ENCODE measurements at places on chromosomes 6 and 20. TPM values are rescaled to one million over a fixed set of nuclear protein-coding genes. Genes with fewer than 3 reads are reported as not detected.

Gene OR2H1
- not detected for total RNA-seq

Gene CSNK2B
- total RNA-seq: 75.8 TPM

Gene SNX5
- total RNA-seq: 97.3 TPM

Gene TRMT6
- total RNA-seq: 6.4 TPM

Gene SAMD5
- 28.9 TPM for total RNA-seq

Gene IL17F
- not detected for total RNA-seq

Gene SLC4A11
- 0.59 TPM for total RNA-seq

Gene SEL1L2
- total RNA-seq: not detected

Gene HDDC2
- total RNA-seq: 29.1 TPM

GRCh38 chr6:107763946-107764345 lies 60.2 kb downstream of the SCML4 start:
- no peak for DNase-seq

DNA sequence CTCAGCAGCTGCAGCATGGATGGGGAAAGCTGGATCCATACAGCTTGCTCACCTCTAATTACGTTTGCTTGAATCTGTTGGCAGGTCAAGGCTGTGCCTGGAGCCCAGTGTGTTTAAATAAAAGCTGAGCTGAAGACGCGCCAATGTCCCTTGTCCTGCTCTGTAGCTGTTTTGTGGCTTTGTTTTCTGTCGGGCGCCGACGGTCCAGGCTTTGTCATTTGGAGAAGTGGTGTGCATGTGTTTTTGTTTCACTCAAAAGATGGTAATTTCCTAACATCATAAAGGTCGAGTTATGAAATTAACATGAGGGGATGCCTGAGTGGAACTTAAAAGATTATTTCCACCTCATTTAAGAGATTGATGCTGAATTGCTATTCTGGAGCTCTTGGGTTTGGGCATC lies 107.6 kb downstream of the SLC24A3 start:
- DNase-seq: no peak

DNA sequence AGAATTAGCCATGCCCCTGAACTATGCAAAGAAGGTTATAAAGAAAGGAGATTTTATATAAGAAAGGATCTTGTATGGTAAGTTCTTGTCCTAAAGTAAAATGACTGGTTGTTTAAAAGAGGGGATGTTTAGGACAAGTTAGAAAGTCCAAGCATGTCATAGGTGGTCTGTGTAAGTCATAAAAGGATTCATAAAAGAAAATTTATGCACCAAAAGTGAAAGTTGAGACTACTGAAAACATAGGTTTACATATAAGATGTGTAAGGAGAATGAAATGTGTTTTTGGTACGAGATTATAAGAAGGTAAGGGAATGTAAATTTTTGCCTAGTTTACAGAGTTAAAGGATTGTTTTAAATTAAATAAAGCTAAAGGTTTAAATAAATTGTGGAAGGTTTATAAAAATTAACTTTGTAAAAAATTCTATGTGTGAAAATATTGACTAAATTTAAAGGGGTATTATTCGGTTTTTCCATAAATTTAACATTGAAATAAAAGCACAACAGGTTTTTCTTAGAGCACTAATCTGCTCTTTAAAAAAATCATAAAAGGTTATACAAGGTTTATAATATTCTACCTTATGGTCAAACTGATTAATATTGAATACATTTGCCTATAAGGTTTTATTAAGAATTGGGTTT lies 93.6 kb upstream of the UST start:
- DNase-seq: no peak

DNA sequence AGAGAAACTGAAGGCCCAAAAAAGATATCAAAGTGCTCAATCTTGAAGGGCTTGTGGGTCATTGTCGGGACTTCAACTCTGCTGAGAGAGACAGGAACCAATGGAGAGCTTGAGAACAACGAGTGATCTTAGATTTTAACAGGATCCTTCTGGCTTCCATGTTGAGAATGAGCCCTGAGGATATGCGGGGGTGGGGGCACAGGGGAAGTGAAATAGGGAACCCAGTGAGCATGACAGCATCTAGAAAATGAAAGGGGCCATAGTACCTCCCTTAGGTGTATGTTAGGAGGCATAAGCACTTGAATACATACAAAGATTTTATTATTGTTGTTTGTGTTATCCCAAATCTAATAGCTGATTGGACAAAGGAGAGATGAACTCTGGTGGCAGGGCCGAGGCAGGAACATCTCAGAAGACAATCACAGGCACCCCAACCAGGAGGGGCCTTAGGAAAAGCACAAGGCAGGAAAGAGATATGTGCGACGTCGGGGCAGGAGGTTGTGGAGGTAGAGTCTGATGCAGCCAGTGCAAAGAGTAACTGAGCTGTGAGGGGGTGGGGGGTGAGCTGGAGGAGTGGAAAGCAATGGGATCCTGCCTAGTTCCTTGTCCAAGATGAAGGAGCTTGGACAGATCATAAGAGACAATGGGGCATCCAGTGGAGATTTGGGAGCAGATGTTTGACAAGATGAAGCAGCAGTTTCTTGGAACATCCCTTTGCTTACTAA lies 10.4 kb downstream of the TGM6 start:
- no peak for DNase-seq

- DNase-seq: no peak
These were observed 101.8 kb downstream of the TNFAIP3 start for GRCh38 chr6:137968901-137969300.

- DNase-seq: no peak
These were observed 115.4 kb downstream of the TRIM27 start for GRCh38 chr6:28808383-28808782.

DNA sequence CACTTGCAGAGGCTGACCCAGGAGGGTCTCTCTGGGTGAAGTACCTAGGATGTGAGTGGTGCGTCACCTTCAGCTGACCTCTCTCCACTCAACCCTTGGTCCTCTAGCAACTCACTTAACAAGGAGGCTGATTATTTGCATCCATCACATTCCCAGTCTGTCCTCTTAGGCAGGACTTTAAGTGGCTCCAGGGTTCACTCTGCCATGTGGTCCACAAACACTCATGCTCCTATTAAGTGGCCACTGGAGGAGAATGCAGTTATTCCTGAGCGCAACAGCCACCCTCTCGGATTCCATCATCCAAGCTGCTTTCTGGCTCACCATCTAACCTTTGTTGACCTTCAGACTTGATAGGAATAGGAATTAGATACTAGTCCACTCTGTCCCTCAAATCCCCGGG lies 61.1 kb upstream of the SCAF8 start:
- no peak for DNase-seq

GRCh38 chr6:52994031-52994838 lies 849 bp downstream of the GSTA4 start:
- peak; percentile 74 for DNase-seq

- DNase-seq: no peak
These were observed 386.9 kb downstream of the CDH26 start for GRCh38 chr20:60345106-60345505.

- DNase-seq: no peak
These were observed 122.9 kb downstream of the CLIC5 start for GRCh38 chr6:45892696-45893245.

DNA sequence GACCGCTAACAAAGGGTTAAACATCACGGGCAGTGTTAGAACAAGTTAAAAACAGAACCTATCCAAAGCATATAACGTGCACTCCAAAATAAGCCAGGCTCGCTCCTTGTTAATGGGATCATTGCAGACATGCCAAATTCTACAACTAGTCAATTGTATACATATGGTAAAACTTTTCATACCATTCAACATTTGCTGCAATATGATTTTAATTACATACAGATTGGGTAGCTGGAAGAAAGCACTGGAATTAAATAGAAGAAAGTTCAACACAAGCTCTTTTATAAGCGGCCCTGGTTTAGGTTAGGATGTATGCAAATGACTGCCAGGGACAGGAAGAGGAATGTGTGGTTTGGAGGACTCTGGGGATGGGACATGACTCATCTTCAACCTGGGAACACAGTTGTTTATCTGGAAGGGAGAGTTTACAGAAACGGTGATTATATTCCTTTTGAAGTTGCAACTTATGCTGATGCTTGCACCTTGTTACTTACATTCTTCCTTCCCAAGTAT lies 62.5 kb upstream of the TIAM2 start:
- peak; percentile 97 for DNase-seq

DNA sequence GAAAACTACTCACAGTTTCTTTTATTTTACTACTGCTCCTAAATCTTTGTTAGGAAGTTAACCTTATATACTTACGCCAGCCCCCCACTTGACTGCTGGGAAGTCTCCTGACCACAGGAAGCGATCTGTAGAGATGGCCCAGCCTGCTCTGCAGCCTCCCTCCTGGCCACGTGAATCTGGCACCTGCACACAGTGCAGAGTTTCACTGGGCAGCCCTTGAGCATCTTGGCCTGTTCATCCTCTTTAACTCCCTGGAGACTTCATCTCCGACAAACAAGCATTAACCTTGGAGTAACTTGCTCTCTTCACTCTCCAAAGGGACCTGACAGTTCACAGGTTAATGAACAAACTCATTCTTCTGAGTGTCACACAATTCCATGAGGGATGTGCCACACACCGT lies 294.1 kb downstream of the BTBD9 start:
- no peak for DNase-seq

GRCh38 chr6:84052204-84052882 lies 18.8 kb downstream of the MRAP2 start:
- peak; percentile 43 for DNase-seq

DNA sequence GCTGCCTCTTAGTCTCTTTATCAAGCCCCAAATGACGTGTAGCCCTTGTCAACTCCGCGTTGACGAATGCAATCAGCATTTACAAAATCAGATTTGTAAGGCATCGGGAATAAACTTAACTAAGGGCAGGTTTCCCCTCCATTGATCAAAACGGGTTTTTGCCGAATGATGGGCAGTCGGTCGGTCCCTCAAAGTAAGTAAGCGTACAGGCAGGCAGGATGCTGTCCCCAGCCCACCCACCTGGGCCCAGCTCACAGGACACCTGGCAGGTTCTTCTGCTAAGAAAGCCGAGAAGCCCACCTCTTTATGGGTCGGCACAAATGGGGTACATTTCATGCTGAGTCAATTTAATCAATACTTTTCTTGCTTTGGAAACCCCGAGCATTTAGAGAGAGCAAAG lies 22.0 kb upstream of the MAFB start:
- no peak for DNase-seq

DNA sequence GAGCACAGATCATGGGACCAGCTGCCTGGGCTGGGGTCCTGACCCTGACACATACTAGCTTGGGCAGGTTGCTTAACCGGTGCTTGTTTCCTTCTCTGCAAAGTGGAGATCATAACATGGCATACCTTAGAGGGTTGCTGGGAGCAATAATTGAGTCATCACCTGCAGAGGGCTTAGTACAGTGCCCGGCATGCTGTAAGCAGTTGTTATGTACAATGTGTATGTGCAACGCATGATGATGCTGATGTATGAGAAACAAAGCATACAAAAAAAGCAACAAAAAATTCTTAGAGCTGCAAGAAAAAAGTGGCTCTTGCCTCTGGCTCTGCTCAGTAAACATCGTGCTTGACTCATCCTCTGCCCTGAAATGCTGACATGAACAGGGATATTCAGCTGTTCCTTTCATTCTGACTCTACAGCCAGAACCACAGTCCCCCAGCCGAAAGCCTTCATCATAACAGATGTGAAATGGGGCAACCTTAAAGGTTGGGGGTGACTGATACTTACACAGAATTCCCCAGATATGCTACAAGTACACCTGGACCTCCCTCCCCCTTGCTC lies 91.7 kb downstream of the CLIC5 start:
- DNase-seq: no peak

DNA sequence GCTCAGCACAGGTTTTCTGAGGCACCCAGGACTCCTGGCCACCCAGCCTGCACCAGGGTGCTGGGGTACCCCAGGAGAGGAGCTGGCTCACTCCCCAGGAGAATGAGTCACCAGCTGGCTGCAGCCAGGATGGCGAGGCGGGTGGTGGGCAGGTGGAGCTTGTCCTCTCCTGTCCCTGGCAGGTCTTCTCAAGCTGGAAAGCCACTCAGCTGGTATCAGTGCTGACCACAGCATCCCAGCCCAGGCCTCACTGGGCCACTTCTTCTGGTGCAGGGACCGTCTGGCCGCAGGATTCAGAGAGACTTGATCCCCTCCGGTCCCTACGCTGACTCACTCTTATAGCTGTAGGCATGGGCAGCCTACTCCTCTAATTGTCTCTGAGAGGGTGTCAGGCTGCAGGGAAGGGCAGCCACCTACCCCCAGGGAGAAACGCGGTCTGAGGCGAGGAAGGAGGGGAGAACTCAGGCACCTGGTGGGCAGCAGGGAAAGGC lies 22.2 kb downstream of the TFEB start:
- no peak for DNase-seq

GRCh38 chr6:152206072-152206818 lies 398.8 kb downstream of the ESR1 start:
- no peak for DNase-seq

GRCh38 chr20:36745234-36745926 lies 510 bp downstream of the NDRG3 start:
- DNase-seq: no peak

DNA sequence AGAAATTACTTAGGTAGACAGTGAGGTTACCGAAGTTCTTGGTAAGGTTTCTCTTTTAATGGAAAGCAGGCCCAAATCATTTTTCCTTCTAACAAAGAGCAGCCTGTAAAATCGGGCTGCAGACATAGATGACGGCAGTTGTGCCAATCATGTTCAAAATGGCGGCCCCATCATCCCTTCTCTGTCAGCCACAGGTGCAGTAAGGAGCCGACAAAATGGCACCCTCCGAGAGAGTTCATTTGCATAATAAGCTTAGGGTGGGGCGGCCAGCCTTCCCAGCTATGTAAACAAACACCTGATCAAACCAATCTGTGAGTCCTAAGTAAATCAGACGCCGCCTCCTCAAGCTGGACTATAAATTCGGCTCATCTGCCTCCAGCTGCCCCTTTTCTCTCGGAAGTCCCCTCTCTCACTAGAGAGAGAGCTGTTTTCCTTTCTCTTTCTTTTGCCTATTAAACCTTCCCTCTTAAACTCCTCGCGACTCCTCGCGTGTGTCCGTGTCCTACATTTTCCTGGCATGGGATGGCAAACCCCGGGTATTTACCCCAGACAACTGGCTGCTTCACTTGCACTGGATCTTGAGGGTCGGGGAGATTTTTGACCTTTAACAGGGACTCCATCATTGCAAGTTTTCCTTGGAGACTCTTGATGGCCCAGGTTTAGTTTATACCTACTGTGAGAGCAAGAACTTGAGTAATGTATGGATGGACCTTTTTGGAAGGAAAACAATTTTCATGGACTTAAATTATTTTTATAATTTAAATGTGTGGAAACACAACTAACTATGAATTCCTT lies 8.9 kb upstream of the DDR1 start:
- no peak for DNase-seq

DNA sequence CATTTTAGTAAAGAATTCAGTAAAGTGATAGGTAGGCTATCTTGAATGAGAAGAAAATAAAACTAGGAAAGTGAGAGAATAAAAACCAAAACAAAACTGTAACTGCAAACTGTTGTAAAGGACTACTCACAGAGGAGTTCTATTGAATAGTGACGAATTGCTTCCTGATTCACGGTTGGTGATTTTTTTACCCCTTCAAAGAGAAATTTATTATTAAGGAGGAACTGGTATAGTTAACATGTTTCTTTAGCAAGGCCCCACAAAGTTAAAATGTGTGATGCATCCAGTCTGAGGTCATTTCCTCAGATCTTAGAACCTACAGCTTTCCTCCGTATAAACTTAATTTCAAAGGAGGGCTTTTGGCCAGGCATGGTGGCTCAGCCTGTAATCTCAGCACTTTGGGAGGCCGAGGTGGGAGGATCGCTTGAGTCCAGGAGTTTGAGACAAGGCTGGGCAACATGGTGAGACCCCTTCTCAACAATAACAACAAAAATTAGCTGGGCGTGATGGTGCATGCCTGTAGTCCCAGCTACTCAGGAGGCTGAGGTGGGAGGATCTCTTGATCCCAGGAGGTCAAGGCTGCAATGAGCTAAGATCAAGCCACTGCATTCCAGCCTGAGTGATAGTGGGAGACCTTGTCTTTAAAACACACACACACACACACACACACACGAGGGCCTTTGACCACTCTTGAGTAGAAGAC lies 8.3 kb downstream of the PRDM1 start:
- no peak for DNase-seq

All from skin of body (tissue), 3 donors.